ENCODE measurements at places on chromosomes 12 and 14.

- no peak for DNase-seq
These were observed 2.8 kb downstream of the TESPA1 start for GRCh38 chr12:54981796-54982195.

DNA sequence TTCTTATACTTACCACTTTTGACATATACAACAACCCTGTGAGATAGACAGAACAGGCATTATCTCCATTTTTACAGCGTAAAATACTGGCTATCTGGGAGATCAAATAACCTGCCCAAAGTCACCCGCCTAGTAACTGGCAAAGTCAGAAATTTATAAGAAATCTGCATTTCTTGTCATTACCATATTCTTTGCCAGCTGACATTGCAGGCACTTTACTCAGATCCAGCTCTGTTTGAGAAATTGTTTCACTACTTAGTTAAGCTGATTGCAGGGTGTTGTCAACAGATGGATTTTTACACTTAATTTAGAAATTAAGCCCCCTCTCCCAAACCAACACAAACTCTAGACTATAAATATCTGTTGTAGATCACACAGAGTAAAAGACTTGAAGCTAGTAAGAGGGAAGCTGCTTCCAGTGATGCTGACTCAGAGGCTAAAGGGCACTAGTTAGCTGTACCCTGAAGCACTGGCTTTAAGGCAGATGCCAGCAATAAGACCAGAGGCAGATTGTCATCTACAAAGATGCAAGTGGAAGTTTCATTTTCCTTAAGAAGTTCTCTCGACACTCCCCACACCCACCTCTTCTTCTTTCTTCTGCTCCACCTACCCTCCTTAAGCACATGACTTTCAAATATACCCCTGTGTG lies 153.1 kb downstream of the ANO6 start:
- DNase-seq = no peak

- no peak for DNase-seq
These were observed 151.7 kb upstream of the GZMB start for GRCh38 chr14:24785698-24786097.

DNA sequence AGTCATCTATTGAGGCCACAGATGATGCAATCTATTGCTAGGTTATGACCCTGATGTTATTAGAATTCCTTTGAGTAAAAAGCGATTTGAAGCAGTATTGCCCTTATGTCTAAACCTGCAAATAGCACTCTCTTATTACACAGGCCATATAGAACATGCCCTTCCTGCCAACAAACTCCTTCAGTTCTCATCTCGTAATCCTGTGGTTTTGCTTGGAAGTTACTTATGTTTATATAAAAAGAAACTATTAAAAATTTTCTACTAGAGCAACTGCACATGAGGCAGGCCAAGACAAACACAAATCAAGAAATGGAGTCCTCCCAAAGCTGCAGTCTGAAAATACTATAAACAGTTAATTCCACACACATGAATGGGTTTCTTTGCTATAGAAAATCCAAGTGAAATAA lies 1200.2 kb downstream of the LRFN5 start:
- DNase-seq = no peak

Measured in dorsolateral prefrontal cortex (tissue), 122 donors.